HCT116 (cell line): ENCODE measurements at places on chromosomes 2 and 18. TPM values are rescaled to one million over a fixed set of nuclear protein-coding genes. Genes with fewer than 3 reads are reported as not detected.

DNA sequence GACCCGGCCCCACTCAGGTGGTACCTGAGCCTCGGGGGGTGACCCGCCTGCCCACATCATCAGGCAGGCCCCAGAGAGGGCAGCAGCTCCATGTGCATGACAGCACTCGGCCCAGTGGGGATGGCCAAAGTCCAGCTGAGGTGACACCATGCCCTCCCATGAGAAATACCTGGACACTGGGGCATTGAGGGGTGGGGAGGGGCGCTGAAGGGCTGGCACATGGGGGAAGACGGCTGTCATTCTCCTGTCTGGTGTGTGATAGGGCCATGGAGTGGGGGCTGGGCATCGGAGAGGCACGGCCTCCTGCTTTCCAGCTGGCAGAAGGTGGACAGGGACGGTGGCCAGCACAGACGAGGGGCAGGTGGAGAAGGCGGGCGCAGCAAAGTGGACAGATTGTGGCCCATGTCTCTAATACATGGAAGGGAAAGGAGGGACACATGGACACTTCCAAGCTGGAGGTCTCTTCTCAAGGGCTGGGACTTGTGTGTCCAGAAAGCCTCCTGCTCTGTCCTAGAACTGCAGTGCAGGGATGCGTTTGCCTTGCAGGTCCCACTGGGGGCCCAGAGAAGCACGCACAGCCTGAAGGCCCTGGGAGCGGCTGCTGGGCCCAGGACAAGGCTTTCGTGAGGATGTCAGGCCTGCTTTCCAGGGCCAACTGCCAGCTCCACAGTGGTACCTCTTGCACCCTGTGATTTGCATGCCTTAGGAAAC, 302.2 kb downstream of the NDUFA10 start:
- no peaks in the 10 kb centered on the region for H3K4me1 ChIP-seq
- H3K27ac ChIP-seq, result no peak overlapping the region
- no peak overlapping the region for H3K4me3 ChIP-seq
- no peaks in the 10 kb centered on the region for H3K27me3 ChIP-seq
- H3K36me3 ChIP-seq, result no peaks in the 10 kb centered on the region
- DNase-seq, result no peak

GRCh38 chr18:56952026-56952425, 194.9 kb upstream of the BOD1L2 start:
- DNase-seq, result no peak
- no peak overlapping the region for H3K27ac ChIP-seq
- H3K4me1 ChIP-seq, result no peaks in the 10 kb centered on the region
- no peaks in the 10 kb centered on the region for H3K27me3 ChIP-seq
- no peak overlapping the region for H3K4me3 ChIP-seq

The CNDP1 gene
- not detected for total RNA-seq

The GPR45 gene
- total RNA-seq, result 0.30 TPM

The ZSWIM2 gene
- total RNA-seq, result not detected

DNA sequence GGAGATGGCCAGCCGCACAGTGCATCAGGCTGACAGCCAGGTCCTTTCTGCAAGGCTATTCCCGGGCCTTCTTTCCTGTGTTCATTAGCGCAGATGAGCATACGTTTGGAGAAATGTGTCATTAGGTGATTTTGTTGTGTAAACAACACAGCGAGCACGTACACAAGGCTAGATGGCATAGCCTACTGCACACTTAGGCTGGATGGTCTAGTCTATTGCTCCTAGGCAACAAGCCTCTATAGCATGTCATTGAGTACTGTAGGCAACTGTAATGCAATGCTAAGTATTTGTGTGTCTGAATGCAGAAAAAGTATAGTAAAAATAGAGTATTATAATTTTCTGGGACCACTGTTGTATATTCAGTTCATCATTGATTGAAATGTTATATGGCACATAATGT, 50.9 kb upstream of the PHLPP1 start:
- H3K4me3 ChIP-seq, result no peak overlapping the region
- H3K36me3 ChIP-seq, result no peaks in the 10 kb centered on the region
- no peaks in the 10 kb centered on the region for H3K27me3 ChIP-seq
- DNase-seq, result no peak
- no peaks in the 10 kb centered on the region for H3K4me1 ChIP-seq

The OXER1 gene
- not detected for total RNA-seq

The CRYGA gene
- not detected for total RNA-seq

DNA sequence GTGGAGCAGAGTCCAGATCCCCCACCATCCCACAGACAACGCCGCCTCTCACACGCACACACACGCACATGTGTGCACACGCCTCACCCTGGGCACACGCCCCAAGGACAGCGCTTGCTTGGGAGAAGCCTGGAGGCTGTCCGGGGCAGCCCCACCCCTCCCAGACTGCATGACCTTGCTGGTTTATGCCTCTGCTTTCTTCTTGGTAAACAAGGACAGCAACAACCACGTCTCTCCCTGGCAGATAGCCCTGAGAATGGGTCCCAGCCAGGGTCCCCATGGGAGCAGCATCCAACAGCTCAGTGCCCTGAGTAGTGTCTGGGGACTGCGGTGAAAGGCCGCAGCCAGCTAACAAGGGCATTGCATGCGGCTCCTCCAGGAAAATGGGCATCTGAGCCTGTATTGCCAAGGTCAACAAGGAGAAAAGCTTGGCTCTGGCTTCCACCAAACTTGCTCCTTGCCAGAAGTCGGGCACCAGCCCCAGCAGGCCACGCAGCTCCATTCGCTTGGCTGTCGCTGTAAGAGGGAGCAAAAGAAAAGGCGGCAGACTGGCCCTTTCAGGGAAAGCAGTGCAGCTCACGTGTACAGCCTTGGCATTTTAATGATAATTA, 234.6 kb downstream of the EIPR1 start:
- DNase-seq, result no peak
- no peak overlapping the region for H3K27ac ChIP-seq
- no peaks in the 10 kb centered on the region for H3K27me3 ChIP-seq
- no peaks in the 10 kb centered on the region for H3K36me3 ChIP-seq
- H3K4me1 ChIP-seq, result no peaks in the 10 kb centered on the region

DNA sequence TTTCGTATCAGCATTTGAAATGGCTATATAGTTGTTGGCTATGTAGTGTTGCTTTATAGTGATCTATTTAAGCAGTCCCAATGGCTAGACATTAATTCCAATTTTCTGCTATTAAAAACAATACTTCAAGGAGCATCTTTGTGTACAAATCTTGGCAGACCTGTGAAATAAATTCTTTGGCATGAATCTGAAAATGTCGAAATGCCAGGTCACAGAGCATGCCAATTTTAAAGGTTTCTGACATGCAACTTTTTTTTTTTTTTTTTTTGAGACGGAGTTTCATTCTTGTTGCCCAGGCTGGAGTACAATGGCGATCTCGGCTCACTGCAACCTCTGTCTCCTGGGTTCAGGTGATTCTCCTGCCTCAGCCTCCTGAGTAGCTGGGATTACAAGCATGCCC, 26.8 kb upstream of the CABLES1 start:
- DNase-seq, result no peak
- no peak overlapping the region for H3K4me3 ChIP-seq
- no peak overlapping the region for H3K27ac ChIP-seq
- no peaks in the 10 kb centered on the region for H3K27me3 ChIP-seq

DNA sequence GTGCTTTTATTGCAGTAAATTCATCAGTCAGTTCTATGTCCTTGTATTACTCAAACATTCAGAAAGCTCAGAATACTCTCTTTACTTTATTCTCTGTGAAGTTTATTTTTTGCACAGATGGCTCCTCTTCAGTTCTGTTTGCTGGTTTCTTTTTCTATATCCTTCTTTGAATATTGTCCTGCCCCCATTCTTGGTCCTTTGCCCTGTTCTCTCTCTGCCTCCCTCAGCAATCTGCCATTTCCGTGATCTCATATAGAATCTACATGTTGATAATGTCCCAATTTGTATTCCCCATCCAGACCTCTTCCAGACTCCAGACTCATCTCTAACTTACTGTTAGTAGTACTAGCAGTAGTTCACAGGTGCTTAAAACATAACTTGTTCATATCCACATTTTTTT, 102.6 kb downstream of the HNMT start:
- H3K4me1 ChIP-seq, result no peaks in the 10 kb centered on the region
- H3K4me3 ChIP-seq, result no peak overlapping the region
- DNase-seq, result no peak
- H3K27me3 ChIP-seq, result no peaks in the 10 kb centered on the region

DNA sequence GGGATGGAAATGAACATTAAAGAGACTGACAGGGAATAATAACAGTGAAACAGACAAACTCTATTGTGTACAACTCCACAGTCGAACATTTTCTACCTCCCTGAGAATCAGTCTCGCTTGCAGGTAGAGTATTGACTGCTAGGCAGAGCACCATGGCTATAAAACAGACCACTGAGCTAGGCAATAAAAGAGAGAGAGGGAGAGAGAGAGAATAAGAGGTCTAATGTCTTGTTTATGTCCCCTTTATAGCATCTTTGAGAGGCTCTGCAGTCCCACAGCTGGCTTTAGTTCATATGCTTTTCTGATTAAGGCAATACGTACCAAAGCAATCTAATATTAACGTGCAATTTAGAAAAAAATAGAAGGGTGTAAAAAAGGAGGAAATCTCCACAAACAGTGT, 652.6 kb downstream of the NRXN1 start:
- no peaks in the 10 kb centered on the region for H3K4me1 ChIP-seq
- DNase-seq, result no peak
- H3K36me3 ChIP-seq, result no peaks in the 10 kb centered on the region
- H3K27me3 ChIP-seq, result peaks cover 4% of the 10 kb centered on the region; the same call in 1 of the 2 replicates
- H3K27ac ChIP-seq, result no peak overlapping the region

The CTNNA2 gene
- not detected for total RNA-seq

- peak; percentile 46 for DNase-seq
- no peaks in the 10 kb centered on the region for H3K36me3 ChIP-seq
- peaks cover 23% of the 10 kb centered on the region for H3K4me1 ChIP-seq
- no peaks in the 10 kb centered on the region for H3K27me3 ChIP-seq
- H3K4me3 ChIP-seq, result peak within 1 kb of the TSS; percentile 67
- H3K27ac ChIP-seq, result no peak within 1 kb of the TSS
Observed at GRCh38 chr2:98086491-98087446, at the start of gene VWA3B. VWA3B (plus strand) TSS chr2:98087167; CDS start chr2:98093093, 5,926 bp downstream.

The KIF5C gene
- total RNA-seq, result 6.5 TPM

- no peak overlapping the region for H3K4me3 ChIP-seq
- no peaks in the 10 kb centered on the region for H3K4me1 ChIP-seq
- H3K27me3 ChIP-seq, result no peaks in the 10 kb centered on the region
- H3K36me3 ChIP-seq, result no peaks in the 10 kb centered on the region
Observed at GRCh38 chr2:233064530-233065199, 4.5 kb downstream of the INPP5D start.

DNA sequence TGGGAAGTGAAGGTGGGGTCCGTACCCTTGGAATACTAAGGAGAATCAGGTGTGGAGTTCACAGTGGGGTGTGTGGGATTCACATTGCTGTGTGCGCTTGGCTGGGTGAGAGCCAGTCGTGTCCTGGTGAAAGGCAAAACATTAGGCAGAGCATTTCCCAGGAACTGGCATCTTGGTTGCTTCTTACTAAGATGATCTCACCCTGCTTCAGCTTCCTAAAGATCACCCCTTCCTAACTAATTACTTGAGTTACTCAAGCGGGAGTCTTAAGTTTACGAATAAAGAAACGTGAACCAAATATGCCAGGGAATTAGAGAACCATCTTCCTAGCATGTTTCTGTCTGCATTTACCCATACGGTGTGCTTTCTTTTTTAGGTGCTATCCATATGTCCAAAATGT, 122.9 kb downstream of the NCK2 start:
- no peak overlapping the region for H3K4me3 ChIP-seq
- H3K27me3 ChIP-seq, result no peaks in the 10 kb centered on the region
- no peak for DNase-seq

DNA sequence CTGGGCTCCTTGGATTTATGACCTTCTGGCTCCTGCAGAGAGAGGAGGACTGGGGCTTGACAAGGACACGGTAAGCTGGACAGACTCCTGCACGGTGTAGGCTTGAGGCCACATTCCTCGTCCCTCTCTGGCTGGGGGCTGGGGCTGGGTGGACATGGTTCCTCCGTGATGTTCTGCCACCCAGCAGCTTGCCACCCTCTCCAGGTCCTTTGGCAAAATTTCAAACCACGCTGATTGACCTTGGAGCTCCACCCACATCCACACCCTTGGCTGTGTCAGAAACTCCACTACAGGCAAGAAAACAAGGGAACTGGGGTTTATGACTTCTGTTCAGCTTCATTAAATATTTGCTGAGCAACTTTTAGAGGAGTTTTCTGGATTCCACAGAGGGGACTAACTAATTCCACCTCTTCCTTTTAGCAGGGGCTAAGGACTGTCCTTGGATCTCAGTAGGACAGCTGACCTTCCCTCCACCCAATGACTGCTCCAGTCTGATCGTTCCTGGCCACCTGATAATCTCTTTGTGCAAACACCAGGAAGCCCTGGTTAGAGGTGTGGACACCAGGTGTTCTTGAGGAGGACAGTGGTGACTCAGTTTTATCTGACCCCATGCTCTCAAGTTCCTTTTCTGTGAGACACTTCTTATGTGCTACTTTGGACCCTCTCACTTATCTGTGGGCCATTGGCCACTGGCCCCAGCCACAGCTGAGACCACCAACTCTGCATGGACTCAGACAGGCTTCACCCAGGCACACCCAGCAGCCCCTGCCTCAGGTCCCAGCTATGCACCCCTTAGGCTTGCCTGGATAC, 29.3 kb downstream of the GPR55 start:
- no peaks in the 10 kb centered on the region for H3K36me3 ChIP-seq
- no peaks in the 10 kb centered on the region for H3K4me1 ChIP-seq
- H3K27me3 ChIP-seq, result peaks cover 10% of the 10 kb centered on the region; the same call in 1 of the 2 replicates
- DNase-seq, result no peak
- no peak overlapping the region for H3K27ac ChIP-seq
- H3K4me3 ChIP-seq, result no peak overlapping the region

The CD28 gene
- 0.37 TPM for total RNA-seq

DNA sequence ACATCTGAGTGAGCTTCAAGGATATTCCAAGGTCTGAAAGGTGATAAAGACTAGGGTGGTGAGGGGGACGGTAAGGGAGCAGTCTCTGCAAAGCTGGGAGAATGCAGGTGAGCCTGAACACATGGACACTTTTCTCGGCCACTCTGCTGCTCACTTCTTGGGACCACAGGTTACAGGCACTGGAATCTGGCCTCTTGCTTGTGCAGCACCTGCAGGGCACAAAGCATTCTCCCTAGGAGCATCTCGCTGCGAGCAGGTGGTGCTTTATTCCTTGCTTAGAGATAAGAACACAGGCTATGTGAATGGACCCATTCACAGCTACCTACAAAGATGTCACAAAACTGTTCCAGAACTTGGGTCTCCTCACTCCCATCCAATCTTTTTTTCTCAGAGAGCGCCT, 153.2 kb downstream of the DDX1 start:
- 0 out of 2 replicates have a peak, but pooled peaks cover 4% of the 10 kb centered on the region for H3K27me3 ChIP-seq
- no peaks in the 10 kb centered on the region for H3K4me1 ChIP-seq
- no peak overlapping the region for H3K4me3 ChIP-seq

GRCh38 chr2:242052421-242052820, 182.9 kb downstream of the RTP5 start:
- H3K4me3 ChIP-seq, result no peak overlapping the region
- H3K27ac ChIP-seq, result no peak overlapping the region
- H3K36me3 ChIP-seq, result no peaks in the 10 kb centered on the region
- H3K27me3 ChIP-seq, result peaks cover 16% of the 10 kb centered on the region
- no peak for DNase-seq
- no peaks in the 10 kb centered on the region for H3K4me1 ChIP-seq

The CABYR gene
- not detected for total RNA-seq

DNA sequence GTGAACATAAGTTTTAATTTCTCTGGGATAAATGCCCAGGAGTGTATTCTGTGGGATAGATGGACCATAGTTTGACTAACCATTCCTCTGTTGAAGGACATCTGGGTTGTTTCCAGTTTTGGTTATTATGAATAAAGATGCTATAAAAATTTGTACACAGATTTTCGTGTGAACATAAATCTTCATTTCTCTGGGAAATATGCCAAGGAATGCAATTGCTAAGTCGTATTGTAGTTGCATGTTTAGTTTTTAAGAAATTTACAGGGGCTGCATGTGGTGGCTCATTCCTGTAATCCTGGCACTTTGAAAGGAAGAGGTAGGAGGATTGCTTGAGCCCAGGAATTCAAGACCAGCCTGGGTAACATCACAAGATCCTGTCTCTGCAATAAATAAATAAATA, 6.9 kb upstream of the SLC11A1 start:
- H3K27ac ChIP-seq, result no peak overlapping the region
- no peaks in the 10 kb centered on the region for H3K27me3 ChIP-seq
- no peaks in the 10 kb centered on the region for H3K36me3 ChIP-seq
